ENCODE measurements at places on chromosomes 16 and 17. TPM values are rescaled to one million over a fixed set of nuclear protein-coding genes. Genes with fewer than 3 reads are reported as not detected.

SPAG7 gene
- 130 TPM for polyA plus RNA-seq

OR2C1 gene
- 0.30 TPM for polyA plus RNA-seq

CENPT gene
- polyA plus RNA-seq, result 15.2 TPM

DOC2B gene
- polyA plus RNA-seq, result not detected

SNAI3 gene
- polyA plus RNA-seq, result 17.4 TPM

C17orf78 gene
- polyA plus RNA-seq, result not detected

IGF2BP1 gene
- not detected for polyA plus RNA-seq

MYH8 gene
- not detected for polyA plus RNA-seq

LYRM9 gene
- polyA plus RNA-seq, result 16.1 TPM

RAB26 gene
- 1.2 TPM for polyA plus RNA-seq

HOXB2 gene
- 33.7 TPM for polyA plus RNA-seq

ABCC3 gene
- 0.02 TPM for polyA plus RNA-seq

PPY gene
- not detected for polyA plus RNA-seq

IKZF3 gene
- polyA plus RNA-seq, result 40.6 TPM

KRT33A gene
- not detected for polyA plus RNA-seq

NOG gene
- 28.6 TPM for polyA plus RNA-seq

CCL7 gene
- not detected for polyA plus RNA-seq

FCSK gene
- 6.2 TPM for polyA plus RNA-seq

KRTAP1-5 gene
- not detected for polyA plus RNA-seq

NLRC5 gene
- 112 TPM for polyA plus RNA-seq

CDH1 gene
- polyA plus RNA-seq, result 0.85 TPM

GDPD3 gene
- polyA plus RNA-seq, result 0.13 TPM

SMPD3 gene
- 19.2 TPM for polyA plus RNA-seq

CDH11 gene
- polyA plus RNA-seq, result not detected

HASPIN gene
- polyA plus RNA-seq, result 0.27 TPM

Measured in CD4-positive, CD25-positive, alpha-beta regulatory T cell (primary cell).